ENCODE measurements at places on chromosomes 3 and 15.

DNA sequence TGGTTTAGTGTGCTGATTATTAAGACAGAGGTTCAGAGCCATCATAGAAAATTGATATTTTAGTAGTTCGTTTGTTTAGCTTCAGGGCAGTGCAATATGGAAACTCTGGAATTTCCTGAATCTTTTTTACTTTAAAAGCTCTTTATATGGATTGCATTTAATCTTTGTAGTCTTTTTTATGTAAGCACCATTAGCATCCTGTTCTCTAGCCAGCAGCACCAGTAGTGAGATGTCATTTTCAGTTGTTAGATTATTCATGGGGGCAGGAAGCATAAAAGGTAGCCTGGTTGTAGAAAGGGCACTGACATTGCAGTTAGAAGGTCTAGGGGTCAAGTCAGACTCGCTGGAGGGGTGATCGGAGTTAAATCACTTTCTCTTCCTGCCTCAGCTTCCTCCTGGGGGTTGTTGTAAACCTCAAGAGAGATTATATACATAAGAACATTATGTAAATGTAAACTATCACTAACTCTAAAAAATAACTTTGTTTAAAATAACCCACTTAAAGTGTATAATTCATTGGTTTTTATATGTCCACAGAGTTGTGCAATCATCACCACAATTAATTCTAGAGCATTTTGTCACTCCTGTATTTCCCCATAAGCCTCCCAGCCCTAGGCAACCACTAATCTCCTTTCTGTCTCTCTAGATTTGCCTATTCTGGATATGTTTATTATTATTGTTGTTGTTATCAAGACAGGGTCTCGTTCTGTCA is 31.4 kb upstream of the ITPKA start:
- DNase-seq: no peak

DNA sequence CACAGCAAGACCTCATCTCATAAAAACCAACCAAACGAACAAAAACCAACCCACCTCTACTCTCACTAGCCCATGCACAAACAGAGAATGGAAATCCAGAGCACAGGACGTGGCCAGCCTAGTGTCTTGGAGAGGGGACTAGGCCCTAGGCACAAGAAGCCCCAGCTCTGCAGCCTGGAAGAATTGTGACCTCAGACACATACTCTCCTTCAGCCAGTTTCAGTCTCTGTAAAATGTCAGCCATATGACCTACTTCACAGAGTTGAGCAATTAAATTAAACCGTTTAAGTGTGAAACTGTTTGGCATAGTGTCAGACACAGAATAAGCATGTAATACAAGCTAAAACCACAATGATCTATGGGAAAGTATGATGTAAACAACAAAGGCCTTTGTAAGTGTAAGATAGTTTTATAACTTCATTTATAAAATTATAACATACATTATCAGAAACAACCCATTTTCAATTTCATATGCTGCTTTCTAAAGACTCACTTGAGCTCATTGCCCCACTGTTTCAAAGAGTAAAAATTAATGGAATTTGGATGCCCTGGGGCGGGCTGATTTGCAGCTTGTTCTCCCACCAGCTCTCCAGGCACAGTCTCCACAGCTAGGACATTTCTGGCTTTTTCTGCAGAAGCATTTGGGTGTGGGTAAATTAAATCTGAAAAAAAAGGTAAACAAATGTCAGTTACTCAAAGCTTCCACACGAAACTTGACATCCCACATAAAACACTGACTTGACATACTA is 32.9 kb downstream of the TBC1D2B start:
- no peak for DNase-seq

DNA sequence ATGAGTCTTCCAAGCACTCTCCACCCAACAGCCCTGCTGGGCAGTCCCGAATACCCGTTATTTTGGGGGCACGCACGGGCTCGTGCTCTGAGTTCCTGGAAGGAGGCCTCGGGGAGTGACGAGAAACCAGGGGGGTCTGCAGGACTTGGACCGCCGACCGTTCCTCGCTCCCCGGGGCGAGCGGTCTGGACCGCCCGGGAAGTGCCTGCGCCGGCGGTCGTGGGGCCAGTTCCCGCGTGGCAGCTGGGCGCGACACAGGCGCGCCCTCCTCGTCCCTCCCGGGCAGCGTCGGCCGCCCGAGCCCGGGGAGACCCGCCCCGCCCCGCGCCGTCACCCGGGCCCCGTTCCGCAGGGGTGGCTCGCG is 387 bp downstream of the GNB4 start:
- no peak for DNase-seq

DNA sequence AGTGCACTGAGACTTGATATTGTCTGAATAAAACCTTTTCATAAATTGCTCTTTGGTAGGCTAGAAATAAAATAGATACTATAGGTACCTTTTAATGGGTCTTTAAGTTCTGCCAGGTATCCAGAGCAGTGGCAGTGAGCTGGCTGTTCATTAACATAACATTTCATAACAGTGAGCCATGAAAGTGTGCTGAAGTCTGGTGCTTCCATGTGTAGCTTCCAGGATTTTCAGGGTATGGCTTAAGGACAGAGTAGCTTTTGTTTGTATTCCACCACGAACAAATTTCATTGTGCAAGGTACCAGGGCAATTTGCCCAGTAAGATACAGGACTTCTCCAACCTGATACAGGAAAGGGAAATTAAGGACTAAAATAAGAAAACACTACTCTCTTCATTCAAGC is 124.7 kb upstream of the NANOGP8 start:
- DNase-seq: no peak

- no peak for DNase-seq
Observed at GRCh38 chr3:144265542-144266100, 294.0 kb downstream of the DIPK2A start.

- no peak for DNase-seq
Observed at GRCh38 chr3:128532012-128532983, 39.3 kb upstream of the GATA2 start.

DNA sequence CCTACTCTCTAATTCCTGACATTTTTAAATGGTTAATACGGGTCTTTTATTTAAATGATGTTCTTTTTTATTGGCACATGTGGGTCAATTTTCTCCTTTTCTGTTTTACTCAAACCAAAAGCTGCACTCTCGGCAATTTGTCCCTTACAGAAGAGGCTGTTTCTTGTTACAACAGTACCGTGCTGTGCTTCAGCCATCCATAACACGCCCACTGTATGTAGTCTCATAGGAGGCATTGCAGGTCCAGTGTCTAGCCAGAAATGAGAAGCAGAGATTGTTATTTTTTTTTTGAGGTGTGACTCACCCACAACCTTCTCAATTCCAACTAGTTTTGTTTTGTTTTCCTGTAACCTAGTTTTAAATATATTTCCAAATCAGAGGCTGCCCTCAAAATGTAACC is 164.6 kb downstream of the GMNC start:
- no peak for DNase-seq

DNA sequence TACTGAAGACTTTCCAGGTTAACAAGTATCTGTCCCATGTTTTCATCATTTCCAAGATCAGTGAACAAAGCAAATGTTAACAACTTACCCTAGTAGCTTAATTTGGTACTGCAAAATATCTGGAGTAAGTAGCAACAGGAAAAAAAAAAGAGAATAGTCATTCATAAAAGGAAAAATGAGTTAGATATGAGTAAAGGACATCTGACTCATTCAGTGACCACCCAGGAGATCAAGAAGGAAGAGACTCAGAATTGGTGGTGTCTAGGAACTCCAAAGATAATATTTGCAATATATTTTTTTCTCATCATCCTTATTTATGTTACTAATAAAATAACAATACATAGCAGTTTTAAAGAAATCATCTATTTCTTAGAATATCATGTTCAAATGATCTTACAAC is 253.8 kb upstream of the COL8A1 start:
- no peak for DNase-seq

GRCh38 chr15:26873846-26874245 is 7.0 kb downstream of the GABRA5 start:
- DNase-seq: no peak

DNA sequence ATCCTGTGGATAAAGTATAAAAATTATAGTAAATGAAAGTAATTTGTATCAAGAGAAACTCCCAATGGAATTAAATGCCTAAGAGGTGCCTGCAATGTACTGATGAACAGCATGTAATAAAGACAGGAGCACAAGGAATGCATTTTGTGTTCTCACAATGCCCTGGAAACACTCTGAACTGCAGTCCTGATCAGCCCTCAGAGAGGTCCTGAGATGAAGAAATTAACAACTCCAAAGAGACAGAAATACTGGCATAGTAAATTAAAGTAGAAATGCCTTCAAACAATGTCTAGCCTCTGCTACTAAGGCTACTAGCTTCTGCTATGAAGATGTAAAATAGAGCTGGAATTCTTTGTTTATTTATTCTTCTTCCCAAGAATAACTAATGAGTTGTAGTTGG is 59.9 kb downstream of the CFAP20DC start:
- no peak for DNase-seq

- DNase-seq: no peak
Observed at GRCh38 chr3:83096-83495, 113.5 kb upstream of the CHL1 start.

DNA sequence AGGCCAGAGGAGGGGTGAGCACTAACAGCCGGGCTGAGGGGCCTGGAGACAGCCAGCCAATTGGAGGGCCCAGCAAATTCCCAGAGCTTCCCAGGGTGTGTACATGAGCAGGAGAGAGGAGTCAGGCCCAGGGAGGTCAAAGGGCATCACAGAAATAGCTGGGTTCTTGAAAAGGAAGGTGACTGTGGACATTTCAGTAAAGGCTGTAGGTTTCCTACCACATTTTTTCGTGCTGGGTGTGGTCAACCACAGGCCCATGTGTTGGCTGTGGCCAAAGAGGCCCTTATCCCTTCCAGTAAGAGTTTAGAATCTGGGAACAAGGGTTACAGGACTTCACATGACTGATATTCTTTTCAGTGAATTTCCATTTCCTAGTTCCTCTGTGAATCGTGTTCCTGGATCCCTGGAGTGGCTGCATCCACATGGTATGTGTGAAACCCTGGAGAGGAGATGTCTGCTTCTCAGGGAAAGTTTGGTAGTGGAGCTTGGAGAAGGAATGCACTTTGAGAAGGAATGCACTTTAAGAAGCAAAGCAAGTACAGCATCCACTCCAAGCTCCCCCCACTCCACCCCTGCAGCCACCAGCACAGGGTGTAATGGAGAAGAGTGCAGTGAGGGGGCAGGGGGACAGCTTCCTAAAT is 73.2 kb upstream of the HEG1 start:
- DNase-seq: no peak

- no peak for DNase-seq
Observed at GRCh38 chr3:121870717-121871116, 23.5 kb upstream of the SLC15A2 start.

- no peak for DNase-seq
Observed at GRCh38 chr3:177894081-177894728, 642.0 kb upstream of the KCNMB2 start.

DNA sequence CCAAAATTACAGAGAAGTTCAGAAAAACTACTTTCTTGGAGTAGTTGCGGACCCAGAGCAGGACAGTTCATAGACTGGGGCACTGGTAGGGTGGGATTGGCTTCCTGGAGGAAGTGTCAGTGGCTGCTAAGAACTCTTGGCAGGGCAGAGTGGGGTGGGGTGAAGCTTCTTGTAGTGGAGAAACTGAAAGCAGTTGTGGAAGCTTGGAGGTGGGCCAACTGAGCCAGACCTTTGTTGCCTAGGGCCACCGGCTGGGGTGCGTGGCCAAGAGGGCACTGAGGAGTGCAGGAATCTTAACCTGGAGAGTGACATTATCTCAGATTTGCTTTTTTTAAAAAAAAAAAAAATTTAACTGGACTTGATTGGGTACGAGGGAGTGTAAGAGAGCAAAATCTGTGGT is 3.1 kb downstream of the KAT2B start:
- peak; percentile 24 for DNase-seq

DNA sequence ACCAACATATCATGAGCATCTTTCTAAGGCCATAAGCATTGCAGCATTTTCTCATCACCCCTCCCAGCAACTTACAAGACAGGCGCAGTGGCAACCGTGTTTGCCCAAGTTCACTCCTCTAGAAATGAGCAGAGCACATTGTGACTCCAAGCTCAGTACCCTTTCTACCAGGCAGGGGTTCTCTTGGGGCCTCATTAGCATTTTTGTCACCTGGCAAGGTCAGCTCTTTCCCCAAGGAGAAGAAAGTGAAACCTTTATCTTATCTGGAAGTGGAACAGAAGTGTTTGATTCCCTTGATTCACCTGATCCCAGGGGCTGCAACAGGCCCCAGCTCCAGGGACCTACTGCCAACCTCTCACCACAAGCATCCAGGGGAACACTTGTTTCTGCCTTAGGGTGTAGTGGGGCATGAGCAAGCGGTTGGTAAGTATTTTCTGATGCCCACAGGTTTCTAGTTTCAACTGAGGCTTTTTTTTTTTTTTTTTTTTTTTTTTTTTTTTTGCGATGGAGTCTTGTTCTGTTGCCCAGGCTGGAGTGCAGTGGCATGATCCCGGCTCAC is 44.0 kb upstream of the HERC1 start:
- no peak for DNase-seq
